Chondrocyte (in vitro differentiated cells): ENCODE measurements at places on chromosomes 4 and X. TPM values are rescaled to one million over a fixed set of nuclear protein-coding genes. Genes with fewer than 3 reads are reported as not detected.

DNA sequence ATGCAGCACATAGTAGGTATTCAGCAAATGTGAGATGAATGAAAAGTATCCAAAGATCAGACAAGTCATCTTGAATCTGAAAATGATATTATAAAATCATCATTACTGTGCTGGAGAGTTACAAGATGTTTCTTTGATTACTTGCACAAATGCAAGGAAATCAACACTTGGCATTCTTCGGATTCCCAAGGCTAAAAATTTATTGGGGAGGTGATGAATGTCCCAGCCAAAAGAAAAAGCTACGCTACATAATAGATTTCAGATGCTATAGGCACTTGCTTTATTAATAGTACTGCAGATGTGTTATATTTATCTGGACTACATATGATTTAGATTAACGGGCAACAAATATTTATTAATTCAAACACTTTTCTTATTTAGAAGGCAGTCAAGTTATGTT is 286.7 kb upstream of the TENM3 start:
- H3K4me3 ChIP-seq: no peak overlapping the region
- no peaks in the 10 kb centered on the region for H3K27me3 ChIP-seq
- H3K27ac ChIP-seq: peak overlapping the region; percentile 81
- H3K4me1 ChIP-seq: peaks cover 56% of the 10 kb centered on the region
- no peaks in the 10 kb centered on the region for H3K36me3 ChIP-seq

DNA sequence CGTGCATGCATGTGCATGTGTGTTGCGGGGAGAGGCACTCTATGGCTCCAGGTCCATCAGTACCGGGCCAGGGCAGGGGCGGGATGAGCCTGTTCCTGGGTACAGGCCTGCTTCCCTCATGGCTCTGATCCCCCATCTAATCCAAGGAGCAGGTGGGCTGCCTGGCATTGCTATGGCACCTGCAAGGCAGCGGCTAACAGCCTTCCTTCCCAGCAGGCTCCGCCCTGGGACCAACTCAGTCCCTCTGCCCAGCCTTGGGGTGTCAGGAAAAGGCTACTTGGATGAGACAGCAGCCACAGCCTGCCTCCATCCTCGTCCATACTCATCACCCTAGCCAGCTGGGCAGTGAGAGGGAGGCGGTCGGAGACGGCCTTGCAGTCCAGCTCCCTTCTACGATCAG is 46.5 kb downstream of the PPP2R2C start:
- no peak overlapping the region for H3K4me3 ChIP-seq
- H3K27me3 ChIP-seq: peaks cover 48% of the 10 kb centered on the region
- DNase-seq: peak; percentile 58
- no peaks in the 10 kb centered on the region for H3K4me1 ChIP-seq

DNA sequence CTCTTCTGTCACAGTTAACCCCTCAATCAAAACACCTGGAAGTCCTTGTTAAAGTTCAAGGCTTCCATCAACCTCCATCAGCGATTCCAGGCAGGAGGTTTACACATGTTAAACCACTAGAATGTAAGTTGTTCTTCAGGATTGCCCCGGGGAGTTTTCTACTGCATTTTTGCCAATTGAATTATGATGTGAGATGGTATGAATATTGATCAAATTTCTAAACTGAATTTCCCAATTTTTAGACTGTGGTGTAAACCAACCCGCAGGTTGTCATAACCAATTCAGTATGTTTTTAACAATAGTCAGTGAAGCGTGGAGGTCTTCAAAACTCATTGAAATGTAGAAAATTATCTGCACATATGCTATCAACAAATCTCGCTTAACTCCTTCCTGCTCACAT is 21.2 kb upstream of the TENM3 start:
- no peaks in the 10 kb centered on the region for H3K27me3 ChIP-seq
- H3K4me3 ChIP-seq: no peak overlapping the region
- peaks cover 2% of the 10 kb centered on the region for H3K36me3 ChIP-seq

DNA sequence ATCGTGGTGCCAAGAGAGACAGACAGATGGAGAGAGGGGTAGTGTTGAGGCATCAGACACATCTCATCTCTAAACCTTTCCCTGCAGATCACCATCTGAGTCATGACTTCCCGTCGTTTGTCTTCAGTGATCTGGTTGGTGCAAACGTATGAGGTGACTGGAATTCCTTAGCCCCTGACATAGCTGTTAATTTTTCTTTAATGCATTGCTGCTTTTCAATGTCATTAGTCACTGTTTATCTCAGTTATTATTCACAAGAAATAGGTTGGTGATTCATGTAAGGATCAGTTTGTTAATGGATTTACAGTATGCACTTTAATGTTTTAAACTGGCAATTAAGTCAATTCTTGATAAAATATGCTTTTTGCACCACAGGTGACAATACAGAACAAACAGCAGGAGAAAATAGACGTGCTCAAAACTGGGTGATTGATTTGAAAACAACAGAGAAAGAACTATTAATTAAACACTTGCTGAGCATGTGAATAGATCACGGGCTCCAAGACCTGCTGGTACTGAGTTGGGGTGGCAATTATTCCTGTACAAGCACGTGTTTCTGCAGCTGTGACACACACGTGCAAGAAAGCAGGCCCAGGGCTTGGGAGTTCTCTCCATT is 1.3 kb upstream of the TMEM154 start:
- H3K27ac ChIP-seq: no peak overlapping the region
- no peak overlapping the region for H3K4me3 ChIP-seq
- H3K36me3 ChIP-seq: no peaks in the 10 kb centered on the region
- no peak for DNase-seq

DNA sequence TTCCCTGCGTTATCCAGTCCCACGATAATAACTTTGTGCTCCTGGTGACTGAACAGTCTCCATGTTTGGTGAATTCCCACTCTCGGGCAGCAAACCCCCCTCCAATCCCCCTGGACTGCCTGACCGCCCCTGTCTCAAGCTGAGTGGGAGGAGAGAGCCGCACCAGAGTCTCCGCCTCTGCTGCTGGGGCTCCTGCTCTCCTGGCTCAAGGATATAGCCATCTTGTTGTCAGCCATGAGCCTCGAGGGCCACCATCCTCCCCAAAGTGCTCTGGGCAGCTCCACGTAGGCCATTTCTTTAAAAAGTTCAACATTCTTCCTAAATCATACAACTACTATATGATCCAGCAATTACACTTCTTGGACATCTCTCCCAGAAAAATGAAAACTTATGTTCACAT is 49.3 kb upstream of the PGRMC1 start:
- H3K36me3 ChIP-seq: no peaks in the 10 kb centered on the region
- peaks cover 4% of the 10 kb centered on the region for H3K4me1 ChIP-seq
- no peak overlapping the region for H3K4me3 ChIP-seq
- no peak for DNase-seq

DNA sequence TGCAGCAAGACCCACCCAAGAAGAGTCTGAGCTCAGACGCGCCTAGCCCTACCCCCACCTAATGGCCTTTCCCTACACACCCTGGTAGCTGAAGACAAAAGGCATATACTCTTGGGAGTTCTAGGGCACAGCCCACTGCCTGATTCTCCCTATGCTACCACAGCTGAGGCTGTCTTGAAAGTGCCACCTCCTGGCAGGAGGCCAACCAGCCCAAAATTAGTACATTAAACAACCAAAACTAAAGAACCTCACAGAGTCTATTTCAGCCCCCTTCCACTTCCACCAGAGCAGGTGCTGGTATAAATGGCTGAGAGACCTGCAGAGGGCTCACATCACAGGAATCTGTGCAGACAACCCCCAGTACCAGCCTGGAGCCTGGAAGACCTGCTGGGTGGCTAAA is 119.1 kb downstream of the HMGN5 start:
- H3K4me1 ChIP-seq: no peaks in the 10 kb centered on the region
- no peak overlapping the region for H3K27ac ChIP-seq
- DNase-seq: peak; percentile 48
- H3K4me3 ChIP-seq: no peak overlapping the region
- H3K36me3 ChIP-seq: no peaks in the 10 kb centered on the region

GRCh38 chr4:11487868-11488544 is 59.3 kb upstream of the HS3ST1 start:
- no peaks in the 10 kb centered on the region for H3K27me3 ChIP-seq
- H3K4me3 ChIP-seq: no peak overlapping the region
- H3K27ac ChIP-seq: no peak overlapping the region

GRCh38 chr4:151431728-151432127 is 22.8 kb downstream of the FHIP1A start:
- no peak overlapping the region for H3K27ac ChIP-seq
- H3K27me3 ChIP-seq: no peaks in the 10 kb centered on the region
- H3K4me3 ChIP-seq: no peak overlapping the region
- H3K4me1 ChIP-seq: peaks cover 59% of the 10 kb centered on the region
- H3K36me3 ChIP-seq: no peaks in the 10 kb centered on the region
- DNase-seq: no peak

- no peak overlapping the region for H3K4me3 ChIP-seq
- peaks cover 12% of the 10 kb centered on the region for H3K4me1 ChIP-seq
- DNase-seq: no peak
- no peaks in the 10 kb centered on the region for H3K36me3 ChIP-seq
- H3K27ac ChIP-seq: no peak overlapping the region
Measured at GRCh38 chr4:168119890-168120289, 27.6 kb downstream of the ANXA10 start.

The LUZP4 gene
- not detected in 3 replicates for total RNA-seq

The MTHFD2L gene
- 6.6 to 10.6 TPM (median 7.4 TPM) in 3 replicates for total RNA-seq

The LETM1 gene
- total RNA-seq: 39.6 to 45.2 TPM (median 41.3 TPM) in 3 replicates

The MAD2L1 gene
- 7.7 to 9.8 TPM (median 9.4 TPM) in 3 replicates for total RNA-seq

The TRMT44 gene
- total RNA-seq: 12.4 to 18.0 TPM (median 15.6 TPM) in 3 replicates

The ZDHHC15 gene
- total RNA-seq: 0.13 to 0.51 TPM (median 0.15 TPM) in 3 replicates

The ACE2 gene
- not detected in 3 replicates for total RNA-seq

The SERPINA7 gene
- total RNA-seq: not detected in 3 replicates

The PIN4 gene
- total RNA-seq: 8.7 to 13.4 TPM (median 9.5 TPM) in 3 replicates

The RBMXL3 gene
- not detected in 3 replicates for total RNA-seq
